ENCODE measurements at places on chromosomes 3 and 15.

- DNase-seq = no peak
Measured at GRCh38 chr15:100997442-100997841, 78.3 kb downstream of the LRRK1 start.

DNA sequence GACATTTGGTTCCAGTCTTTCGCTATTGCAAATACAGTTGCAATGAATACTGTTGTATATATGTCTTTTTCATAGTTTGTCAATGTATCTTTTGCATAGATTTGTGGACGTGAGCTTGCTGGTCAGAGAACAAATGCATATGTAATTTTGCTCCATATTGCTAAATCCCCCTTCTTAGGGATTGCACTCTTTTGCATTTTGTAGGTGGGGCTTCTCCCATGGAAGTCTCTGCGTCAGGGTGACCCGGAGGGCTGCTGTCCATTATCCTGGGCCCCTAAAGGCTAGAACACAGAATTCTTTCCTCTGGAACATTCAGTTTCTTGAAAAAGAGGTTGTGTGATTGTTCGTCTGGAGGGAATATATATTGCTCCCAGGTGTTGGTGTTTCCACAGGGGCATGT, 25.2 kb upstream of the KLHL25 start:
- DNase-seq = no peak

DNA sequence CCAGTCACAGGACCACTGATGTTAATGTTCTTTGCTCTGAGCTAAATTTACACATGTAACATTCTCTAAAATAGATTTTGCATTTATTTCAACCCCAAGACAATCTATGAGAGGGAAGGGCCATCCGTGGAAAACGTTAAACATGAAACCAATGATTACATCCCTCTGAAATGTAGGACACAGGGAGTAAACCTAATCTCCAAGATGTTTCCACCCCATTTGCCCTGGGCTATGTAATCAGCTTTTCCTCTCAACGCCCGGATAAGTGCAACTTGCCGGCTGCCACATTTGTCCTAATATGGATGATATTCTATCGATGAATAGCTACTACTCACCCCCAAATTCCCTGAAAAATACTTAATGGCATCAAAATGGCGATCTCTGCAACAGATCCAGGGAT, 6.4 kb upstream of the FMN1 start:
- DNase-seq = no peak

GRCh38 chr3:29853841-29854397, 573.0 kb downstream of the RBMS3 start:
- DNase-seq = no peak

GRCh38 chr3:138947495-138948121, 591 bp downstream of the FOXL2NB start:
- no peak for DNase-seq

DNA sequence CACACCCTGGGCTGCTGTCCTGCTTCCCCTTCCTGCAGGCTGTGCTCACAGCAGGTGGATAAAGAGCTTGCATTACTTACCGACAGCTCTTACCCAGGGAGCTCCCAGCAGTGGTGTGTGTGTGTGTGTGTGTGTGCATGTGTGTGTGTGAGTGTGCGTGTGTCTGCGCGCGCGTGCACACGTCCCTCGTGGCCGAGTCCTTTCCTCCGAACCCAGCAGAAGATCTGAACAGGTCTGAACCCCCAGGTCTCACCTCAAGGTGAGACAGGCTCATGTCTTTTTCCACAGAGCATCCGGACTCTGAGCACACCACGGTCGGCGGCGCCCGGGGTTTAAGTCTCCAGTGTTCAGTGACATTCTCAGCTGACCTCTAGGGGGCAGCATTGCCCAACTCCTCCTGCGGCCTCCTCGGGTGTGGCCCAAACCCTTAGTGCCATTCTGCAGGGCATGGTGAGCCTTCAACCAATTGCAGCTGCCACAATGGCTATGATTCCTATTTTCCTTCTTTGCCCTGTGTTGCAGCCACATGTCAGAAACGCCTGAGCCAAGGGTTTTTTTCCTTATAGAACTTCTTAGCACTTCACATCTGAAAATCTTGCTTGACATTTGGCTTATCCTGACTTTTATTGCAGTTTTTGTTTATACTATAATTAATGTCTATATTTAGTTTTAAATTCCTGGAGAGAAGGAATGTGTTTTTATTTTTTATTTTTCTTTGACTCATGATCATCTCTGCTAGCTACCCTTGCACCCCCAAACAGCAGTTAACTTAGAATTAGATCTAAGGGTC, 64.1 kb upstream of the KLHL25 start:
- peak; percentile 58 for DNase-seq

DNA sequence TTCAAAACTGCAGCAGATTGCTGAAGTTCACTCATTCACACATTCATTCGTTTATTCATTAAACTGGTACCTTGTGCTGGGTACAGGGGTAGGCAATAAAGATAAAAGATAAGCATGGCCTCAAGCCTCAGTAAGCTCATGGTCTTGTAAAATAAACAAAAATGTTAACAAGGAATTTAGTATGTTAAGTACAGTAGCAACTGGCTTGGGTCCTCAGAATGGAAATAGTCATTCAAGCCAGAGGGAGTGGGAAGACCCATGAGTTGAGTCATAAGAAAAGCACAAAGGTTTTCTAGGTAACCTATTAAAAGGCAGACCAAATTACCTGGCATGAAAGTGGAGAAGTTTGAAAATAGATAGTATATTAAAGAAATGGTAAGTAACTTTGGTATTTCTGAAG, 163.3 kb downstream of the CDIN1 start:
- DNase-seq = no peak

DNA sequence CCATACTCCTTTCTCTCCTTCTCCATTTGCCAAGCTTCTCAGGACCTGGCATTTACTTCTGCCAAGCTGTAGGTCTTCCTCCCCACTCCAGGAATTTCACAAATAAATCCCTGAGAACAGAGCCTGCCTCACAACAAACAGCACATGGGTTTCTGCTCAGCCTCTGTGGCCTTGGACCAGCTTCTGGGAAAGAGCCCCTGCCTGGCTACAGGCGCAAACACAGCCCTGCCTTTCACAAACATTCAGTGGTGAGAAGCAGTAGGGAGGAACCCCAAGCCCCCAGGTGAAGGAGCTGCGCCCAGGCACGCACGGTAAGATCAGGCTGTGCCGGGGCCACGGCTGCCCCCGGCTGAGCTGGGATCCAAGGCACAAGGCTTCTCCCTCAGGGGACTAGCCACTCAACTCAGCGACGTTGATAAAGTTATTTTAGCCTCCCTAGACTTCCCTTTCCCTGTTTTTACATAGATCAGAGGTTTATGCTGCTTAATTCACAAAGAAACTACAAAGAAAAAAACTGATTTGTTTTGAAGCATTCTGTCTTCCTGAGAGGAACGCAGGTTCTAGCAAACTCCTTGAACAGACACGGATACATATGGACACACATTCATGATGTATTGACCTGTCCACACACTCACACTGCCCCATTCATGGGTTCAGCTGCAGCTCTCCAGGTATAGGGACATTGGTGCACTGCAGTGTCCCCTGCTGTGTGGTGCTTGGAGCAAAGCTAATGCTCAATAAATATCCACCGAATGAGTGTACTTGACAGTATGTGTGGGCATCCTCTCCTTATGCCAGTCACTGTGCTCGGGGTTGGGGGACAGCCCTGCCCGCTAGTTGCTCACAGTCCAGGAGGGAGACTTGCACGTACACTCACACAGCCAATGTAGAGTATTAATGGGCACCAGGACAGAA, 25.4 kb downstream of the HES1 start:
- DNase-seq = no peak

DNA sequence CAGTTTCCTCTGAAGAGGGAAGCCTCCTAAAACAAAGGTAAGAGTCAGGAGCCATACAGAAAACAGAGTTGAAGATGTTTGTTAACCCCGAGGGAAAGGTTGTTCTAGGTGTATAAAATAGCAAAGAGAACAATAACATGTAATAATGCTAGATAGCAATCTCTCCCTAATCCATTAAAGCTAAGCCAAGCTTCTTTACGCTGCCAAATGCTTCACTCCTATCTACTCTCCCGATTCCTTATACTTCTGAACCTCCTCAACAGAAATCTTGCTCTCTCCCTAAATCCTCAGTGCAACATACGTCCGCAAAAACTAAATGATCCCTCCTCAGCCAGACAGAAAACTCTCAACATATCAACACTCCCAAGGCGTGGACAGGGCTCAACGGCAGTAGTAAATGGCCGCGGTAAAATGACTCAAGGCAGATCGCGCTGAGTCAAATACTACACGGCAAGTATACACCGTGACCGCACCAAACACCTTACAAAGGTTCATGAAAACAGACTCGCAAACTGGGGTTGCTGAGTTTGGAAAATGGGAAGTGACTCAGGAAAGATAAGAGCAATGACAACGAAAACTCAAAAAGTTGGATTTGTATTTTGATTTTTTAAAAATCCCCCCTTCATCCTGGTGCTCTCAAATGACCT, 682 bp downstream of the CLDND1 start:
- peak; percentile 40 for DNase-seq

GRCh38 chr3:184584464-184584891, 22.9 kb downstream of the EPHB3 start:
- no peak for DNase-seq

DNA sequence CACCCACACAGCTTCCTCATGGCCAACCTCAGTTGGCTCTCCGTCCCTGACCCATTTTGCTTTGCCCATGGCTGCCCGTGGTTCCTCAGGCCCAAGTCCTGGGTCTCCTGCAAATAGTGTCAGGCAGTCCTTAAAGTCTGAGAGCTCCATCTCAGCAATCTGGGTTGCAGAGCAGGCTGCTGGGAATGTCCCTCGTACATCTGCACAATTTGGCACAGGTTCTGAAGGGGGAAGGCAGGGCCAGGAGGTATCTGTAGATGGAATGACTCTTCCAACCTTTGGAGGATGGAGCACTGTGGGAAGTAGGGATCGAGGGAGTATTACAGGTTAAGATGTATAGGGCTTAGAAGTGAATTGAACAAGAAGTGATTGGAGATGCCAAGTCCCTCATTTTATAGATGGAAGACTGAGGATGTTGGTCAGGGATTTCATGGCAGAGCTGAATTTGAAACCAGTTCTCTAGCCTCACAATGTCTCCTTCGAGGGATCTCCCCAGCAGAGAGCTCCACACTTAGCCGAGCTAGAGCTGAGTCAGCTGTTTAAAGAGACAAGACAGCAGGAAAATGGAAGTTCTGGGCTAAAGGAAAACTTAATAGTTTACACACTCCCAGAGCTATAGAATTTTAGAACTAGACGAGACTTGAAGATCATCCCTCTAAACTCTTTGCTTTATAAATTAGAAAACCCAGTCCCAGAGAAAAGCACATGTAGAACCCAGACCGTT, 9.2 kb downstream of the CKMT1A start:
- DNase-seq = no peak
